ENCODE measurements at places on chromosomes 7 and 10.

DNA sequence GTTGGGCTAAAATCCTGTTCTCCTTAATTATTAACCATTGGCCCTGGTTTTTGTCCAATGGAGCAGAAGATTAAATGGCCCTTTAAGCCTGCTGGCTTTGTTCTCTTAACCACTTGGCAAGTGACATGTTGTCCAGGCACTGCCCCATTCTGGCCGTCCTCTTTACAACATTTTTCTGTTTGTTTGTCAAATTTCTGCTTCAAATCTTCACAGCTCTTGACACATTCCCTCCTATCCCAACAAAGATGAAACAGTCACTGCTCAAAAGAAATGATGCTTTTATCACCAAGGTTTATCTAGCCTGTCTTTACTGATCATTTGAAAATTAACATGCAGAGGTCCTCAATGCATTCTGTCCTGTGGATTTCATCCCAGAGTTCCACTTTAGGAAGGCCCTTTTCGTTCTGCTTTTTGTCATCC is 700.4 kb downstream of the KCNMA1 start:
- DNase-seq = no peak

- DNase-seq = no peak
These were observed 101.8 kb upstream of the RELN start for GRCh38 chr7:104091242-104091641.

DNA sequence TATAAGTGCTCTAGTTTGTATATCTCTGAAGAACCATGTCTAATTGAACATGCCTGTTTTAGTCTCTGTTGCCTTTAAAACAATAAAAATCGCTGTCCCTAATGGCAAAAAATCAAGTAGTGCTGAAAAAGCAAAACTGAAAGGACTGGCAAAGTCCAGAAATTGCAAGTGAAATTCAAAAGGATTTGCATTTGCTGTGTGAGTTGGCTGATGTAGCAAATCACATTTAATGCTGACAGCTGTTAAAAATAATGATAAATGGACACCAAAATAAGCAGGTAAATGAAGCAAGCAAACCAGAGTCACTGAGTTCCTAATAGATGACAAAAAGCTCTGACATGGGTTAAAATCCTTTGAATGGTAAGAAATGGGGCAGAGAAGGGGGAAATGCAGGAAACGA is 874.1 kb downstream of the GRM8 start:
- no peak for DNase-seq

DNA sequence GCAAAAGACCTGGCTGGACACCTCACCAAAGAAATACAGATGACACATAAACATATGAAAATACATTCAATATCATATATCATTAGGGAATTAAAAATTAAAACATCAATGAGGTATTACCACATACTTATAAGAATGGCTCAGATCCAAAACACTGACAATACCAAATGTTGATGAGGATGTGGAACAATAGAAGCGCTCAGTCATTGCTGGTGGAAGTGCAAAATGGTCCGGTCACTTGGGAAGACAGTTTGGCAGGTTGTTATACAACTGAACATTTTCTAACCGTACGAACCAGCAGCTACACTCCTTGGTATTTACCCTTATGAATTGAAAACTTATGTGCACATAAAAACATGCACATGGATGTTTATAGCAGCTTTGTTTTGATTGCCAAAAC is 38.5 kb downstream of the ZMYND11 start:
- no peak for DNase-seq
